ENCODE measurements at places on chromosomes 5 and 9. TPM values are rescaled to one million over a fixed set of nuclear protein-coding genes. Genes with fewer than 3 reads are reported as not detected.

DNA sequence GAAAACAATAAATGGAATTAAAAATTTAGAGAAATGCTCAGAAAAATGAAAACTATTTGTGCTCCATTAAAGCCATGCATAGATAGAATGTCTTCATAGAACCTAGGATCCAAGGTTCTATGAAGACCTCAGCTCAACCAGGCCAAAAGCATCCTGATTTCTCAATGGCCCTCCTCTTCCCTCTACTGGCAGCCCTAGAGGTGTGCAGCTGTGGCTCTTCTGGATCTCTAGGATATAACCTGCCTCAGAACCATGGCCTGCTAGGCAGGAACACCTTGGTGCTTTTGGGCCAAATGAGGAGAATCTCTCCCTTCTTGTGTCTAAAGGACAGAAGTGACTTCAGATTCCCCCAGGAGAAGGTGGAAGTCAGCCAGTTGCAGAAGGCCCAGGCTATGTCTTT lies 15.1 kb downstream of the IFNA1 start:
- DNase-seq, result no peak

DNA sequence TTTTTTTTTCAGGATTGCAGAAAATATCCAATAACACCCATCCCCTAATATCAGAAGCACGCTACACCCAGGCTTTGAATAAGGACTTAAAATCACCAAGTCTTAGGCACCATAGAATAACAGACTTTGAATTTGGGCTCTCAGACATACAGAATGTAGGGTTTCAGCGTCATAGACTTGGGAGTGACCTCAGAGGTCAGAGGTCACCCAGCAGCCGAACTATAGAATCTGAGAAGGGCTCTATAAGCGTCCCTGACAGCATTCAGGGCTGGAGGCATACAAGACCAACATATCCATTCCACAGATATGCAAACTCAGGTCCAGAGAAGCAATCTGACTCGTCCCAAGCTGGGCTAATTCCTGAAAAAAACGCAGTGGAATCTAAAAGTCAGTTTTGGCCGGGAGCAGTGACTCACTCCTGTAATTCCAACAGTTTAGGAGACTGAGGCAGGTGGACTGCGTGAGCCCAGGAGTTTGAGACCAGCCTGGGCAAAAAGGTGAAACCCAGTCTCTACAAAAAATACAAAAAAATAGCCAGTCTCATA lies 34.7 kb downstream of the SLC6A7 start:
- no peak for DNase-seq

- DNase-seq, result no peak
Observed at GRCh38 chr5:171310819-171311321, 1.8 kb downstream of the TLX3 start.

DNA sequence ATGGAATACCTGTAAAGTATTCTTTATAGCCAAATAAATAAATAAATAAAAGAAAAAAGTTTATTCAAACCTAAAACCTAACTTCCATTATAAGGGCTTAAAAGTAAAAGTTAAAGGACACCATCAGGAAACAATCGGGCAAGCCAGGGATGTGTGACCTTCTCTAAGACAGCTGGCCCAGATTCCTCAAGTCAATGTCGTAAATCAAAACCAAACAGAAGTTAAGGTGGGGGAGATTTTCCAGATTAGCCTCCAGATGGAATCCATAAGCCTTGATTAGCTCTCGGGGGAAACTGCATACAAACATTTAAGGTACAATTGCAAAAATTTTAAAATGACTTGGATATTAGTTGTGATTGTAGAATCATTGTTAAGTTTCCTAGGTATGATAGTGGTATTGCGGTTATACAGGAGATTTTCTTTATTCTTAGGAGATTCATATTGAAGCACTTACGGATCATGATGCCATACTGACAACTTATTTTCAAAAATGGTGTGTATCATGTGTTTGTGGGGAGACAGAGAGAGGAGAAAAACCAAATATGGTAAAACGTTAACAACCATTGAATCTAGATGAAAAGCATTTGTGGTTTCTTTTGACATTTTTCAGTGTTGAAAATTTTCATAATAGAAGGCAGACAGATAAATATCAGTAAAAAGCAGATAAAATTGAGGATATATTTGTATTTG lies 21.5 kb upstream of the MGAT1 start:
- peak; percentile 8 for DNase-seq

- no peak for DNase-seq
Observed at GRCh38 chr5:57937025-57937424, 454.4 kb upstream of the ACTBL2 start.

DNA sequence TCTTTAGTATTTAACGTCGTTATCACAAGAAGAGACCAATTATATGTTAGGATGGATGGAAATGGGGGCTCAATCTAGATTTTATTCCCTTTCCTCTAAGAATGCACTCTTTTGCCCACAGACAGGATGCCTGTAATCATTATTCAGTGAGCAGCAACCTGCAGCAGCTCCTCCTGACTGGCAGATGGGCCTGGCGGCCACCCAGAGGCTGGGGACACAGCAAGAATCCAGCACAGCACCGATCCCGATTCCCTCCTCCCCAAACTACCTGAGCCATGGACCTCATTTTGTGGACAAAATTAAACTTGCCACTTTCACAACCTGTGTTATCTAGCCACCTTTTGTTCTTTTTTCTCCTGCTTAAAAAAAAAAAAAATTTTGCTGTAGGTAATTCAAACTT lies 101.0 kb downstream of the USP20 start:
- no peak for DNase-seq

- DNase-seq, result no peak
Observed at GRCh38 chr5:162817364-162817763, 620.0 kb upstream of the CCNG1 start.

DNA sequence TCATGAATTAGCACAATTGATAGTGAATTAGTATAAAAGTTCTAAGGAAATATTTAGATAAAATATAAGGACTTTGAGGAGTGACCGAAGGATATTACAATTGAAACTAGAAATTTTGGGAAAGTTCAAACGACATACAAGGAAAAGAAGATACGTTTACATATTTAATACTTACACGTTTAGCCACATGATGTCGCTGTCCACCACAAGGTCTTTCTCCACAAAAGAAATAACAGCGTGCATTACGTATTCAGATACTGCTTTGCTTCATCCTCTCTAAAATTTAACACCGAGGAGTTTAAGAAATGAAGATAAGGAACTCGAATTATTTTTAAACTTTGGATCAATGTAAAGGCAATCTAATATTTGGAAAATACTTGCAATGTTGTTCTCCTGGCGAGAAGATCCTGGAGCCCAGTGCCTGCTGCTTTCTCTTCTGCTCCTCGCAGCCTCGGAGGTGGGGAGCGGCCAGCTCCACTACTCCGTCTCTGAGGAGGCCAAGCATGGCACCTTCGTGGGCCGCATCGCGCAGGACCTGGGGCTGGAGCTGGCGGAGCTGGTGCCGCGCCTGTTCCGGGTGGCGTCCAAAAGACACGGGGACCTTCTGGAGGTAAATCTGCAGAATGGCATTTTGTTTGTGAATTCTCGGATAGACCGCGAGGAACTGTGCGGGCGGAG lies at the start of gene PCDHA3:
Gene PCDHA3, plus strand, starts transcription at position 242 of the 678 bp plus-strand sequence.
- no peak for DNase-seq

IL13 gene
- total RNA-seq, result not detected

IL3 gene
- total RNA-seq, result 0.25 TPM

TSSK1B gene
- total RNA-seq, result not detected
